Right lobe of liver (tissue), 6 donors: ENCODE measurements at places on chromosomes 11 and 22.

GRCh38 chr11:46450846-46451477 is 59.4 kb upstream of the CHRM4 start:
- no peak for DNase-seq

DNA sequence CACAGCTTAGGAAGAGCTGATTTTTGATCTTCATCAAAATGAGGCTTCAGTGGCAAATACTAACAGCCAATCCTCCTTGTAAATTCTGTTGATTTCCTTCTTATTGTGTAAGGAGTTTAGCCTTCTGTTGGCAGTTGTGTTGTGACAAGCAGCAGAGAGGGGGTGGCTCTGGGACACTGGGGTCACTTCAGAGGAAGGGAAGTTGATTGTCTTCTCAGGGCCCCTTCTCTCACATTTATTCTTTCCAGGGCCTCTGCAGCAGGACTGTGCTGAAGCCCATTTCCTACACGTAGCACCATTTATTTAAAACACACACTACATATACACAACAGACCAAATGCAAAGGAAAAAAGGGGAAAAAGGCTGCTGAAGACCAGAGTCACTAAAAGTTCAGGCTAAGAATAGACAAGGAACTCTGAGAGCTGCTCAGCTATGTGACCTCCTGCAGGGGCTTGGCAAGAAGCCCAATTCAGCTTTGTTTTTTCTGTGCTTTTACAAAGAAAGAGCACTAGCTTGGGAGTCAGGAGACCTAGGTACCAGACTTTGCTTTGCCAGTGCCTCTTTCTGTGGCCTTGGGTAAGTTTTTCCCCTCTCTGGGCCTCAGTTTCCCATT is 28.3 kb upstream of the UPB1 start:
- no peak for DNase-seq

DNA sequence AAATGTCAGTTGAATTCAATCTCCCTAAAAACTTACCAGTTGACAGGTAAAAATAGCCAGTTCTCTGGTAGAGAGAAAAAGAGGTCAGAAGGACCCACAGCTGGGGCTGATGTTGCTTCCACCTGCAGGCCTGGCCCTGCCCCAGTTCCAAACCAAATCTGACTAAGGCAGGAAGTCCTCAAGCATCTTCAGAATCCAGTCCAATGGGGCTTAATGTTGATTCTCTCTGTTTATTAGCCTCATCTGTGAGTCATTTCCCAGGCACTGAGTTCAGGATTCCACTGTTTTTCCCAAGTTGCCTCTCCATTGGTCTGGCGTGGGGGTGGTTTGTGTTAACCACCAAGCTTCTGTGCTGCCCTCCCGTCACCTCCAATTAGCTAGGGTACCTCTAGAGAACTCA is 601.8 kb downstream of the INSC start:
- no peak for DNase-seq

GRCh38 chr11:58707767-58708166 is 24.0 kb downstream of the GLYAT start:
- DNase-seq, result no peak

GRCh38 chr22:27111796-27112672 is 454.6 kb downstream of the MIAT start:
- no peak for DNase-seq

GRCh38 chr11:120271672-120272071 is 31.7 kb downstream of the POU2F3 start:
- no peak for DNase-seq

DNA sequence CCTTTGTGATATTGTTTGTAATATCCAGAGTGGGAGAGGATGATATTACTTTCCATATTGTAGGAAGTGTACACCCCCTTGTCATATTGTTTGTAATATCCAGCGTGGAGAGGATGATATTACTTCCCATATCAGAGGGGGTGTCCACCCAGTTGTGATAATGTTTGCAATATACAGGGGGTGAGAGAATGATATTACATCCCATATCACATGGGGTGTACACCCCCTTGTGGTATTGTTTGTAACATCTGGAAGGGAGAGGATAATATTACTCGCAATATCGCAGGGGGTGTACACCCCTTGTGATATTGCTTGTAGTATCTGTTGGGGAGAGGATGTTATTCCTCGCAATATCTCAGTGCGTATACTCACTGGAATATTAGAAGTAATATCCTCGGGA is 61.5 kb downstream of the PRSS23 start:
- no peak for DNase-seq

DNA sequence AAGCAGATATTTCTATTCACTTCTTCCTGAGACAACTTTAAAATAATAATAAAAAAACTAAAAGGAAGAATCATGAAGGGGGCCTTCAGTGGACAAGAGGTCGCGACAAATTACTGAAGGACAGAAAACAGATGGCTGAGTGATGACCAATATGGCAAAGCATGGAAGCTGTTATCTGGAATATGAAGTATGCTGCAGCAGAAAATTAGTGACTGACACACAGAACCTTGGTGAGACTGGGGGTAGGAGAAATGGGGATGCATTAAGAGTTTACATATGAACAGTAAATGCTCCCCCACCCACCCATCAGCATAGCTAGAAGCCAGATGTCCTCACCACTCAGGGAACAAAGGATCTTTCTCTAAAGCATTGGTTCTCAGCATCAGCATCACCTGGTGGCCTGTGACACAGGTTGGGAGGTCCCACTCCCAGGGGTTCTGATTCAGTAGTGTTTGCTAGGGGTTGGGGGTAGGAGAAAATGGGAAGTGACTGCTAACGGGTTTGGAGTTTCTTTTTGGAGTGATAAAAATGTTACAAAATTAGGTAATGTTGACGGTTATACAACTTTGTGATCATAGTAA is 59.7 kb downstream of the NARS2 start:
- no peak for DNase-seq

DNA sequence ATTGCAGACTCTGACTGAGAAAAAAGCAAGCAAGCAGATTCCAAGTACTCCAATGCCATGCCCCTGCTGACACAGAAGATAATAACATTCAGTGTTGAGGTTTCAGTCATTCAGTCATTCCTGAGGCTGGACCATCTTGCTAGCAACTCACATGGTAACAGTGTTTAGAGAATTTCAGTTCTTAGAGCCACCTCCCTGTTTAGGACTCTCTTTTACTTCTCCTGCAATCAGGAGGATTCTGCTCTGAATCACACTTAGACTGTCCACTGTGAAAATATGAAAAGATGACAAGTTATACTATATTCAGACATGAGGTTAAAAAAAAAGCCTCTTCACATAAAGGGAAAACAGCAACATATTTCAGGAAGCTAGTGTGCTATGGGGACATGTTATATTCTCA is 183.9 kb upstream of the CTSC start:
- no peak for DNase-seq

- no peak for DNase-seq
Observed at GRCh38 chr11:45093761-45094455, 52.5 kb upstream of the PRDM11 start.

DNA sequence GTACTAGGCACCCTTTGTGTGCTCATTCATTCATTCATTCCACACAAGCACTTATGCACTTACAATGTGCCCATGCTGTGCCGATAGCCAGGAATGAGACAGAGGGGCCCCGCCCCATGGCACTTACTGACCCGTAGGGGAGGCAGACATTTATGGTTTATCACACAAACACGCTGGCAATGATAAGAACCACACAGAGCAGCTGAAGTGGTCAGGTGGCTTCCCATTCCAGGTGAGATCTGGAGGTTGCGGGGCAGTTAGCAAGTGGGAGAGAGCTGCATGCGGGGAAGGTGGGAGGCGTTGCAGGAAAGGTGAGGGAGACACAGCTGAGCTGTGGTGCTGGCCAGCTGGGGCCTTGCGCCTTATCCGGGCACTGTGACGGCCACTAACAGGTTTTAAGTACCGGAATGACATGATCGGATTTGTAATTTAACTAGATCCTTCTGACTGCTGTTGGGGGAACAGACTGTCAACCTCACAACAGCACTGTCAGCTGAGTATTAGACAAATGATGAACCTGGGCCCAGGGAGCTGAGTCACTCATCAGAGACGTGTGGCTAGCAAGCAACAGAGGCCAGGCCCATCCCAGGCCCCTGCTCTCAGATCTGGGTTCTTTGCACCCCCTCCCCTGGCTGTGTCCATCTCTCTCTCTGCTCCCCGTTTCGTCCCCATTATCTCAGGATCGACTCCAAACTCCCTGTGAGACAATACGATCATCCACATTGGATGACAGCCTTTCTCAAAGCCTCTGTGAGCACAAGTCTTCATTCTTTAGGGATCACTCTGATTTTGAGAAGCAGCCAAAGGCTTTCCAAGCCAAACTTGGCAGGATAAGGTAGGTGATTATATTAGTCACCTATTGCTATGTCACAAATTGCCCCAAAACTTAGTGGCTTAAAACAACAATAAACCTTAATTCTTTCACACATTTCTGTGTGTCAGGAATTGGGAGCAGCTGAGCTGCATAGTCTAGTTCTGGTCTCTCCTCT is 28.4 kb downstream of the RASD2 start:
- no peak for DNase-seq

GRCh38 chr11:34613552-34614056 is 7.3 kb upstream of the EHF start:
- DNase-seq, result no peak

DNA sequence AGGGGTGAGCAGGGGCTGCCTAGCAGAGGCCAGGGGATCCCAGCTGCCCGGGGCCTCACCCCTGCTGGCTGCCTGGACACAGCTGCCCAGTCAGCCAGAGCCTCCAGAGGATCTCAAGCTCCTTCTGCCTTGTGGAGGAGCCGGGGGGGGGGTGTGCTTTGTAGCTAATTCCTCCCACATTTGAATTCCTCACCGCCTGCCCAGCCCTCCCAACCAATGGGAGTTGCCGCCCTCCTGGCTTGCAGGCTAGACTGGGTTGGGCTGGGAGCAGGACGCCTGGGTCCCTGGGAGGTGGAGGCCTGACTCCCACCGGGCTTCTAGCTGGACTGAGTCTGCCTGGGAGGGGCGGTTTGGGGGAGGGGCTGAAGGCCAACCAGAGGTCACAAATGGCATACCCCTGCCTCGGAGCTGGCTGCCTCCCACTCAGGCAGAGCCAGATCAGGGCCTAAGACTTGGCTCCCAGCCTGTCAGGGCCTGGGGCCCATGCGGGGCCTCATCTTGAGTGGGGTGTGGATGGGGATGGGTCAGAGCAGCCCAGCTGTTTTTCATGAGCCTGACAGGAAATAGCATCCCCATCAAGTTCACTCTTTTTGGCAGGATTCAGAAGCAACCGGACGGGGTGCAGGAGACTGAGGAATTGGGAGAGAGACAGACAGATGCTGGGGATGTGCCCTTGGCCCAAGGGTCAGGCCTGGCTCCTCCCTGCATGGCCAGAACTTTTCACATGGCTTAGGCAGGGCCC is 29.2 kb upstream of the PDE2A start:
- no peak for DNase-seq
